Renal cortical epithelial cell (primary cell): ENCODE measurements at places on chromosomes 4 and X. TPM values are rescaled to one million over a fixed set of nuclear protein-coding genes. Genes with fewer than 3 reads are reported as not detected.

KLHL15 gene
- total RNA-seq: 7.3 and 15.1 TPM in 2 replicates

TSPAN7 gene
- 0.89 TPM in 1 of 2 replicates, not detected in the other for total RNA-seq

SPACA5B gene
- not detected in 2 replicates for total RNA-seq

SLC9A7 gene
- 18.1 and 43.9 TPM in 2 replicates for total RNA-seq

CENPE gene
- total RNA-seq: 2.8 and 5.2 TPM in 2 replicates

TLR10 gene
- not detected in 2 replicates for total RNA-seq

GRCh38 chr4:56940971-56941370 lies 33.3 kb downstream of the REST start:
- no peak for DNase-seq

DNA sequence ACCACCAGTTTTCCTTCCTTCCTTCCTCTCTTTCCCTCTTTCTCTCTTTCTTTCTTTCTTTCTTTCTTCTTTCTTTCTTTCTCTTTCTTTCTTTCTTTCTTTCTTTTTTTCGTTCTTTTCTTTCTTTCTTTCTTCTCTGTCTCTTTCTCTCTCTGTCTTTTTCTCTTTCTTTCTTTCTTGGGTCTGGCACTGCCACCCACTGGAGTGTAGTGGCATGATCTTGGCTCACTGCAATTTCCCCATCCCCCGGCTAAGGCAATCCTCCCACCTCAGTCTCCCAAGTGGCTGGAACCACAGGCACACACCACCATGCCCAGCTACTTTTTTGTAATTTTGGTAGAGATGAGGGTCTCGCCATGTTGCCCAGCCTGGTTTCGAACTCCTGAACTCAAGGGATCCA lies 51.6 kb upstream of the NHS start:
- no peak for DNase-seq

- no peak for DNase-seq
These were observed 51.0 kb downstream of the PPP2R2C start for GRCh38 chr4:6421397-6421796.

DNA sequence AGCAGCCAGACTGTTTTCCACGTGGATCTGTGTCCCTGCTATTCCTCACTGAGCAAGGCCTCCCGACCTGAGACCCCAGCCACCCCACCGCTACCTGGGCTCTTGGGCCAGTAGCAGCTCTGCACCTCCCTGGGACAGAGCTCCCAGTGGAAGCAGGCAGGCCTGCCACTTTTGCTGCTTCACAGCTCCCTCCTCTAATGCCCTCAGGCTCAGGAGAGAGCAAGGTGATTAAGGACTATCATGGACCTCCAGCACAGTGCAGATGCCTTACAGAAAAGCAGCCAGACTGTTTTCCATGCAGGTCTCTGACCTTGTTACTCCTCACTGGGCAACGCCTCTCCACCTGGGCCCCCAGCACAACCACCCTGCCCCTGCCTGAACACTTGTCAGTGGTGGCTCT lies 37.0 kb downstream of the AWAT2 start:
- no peak for DNase-seq

DNA sequence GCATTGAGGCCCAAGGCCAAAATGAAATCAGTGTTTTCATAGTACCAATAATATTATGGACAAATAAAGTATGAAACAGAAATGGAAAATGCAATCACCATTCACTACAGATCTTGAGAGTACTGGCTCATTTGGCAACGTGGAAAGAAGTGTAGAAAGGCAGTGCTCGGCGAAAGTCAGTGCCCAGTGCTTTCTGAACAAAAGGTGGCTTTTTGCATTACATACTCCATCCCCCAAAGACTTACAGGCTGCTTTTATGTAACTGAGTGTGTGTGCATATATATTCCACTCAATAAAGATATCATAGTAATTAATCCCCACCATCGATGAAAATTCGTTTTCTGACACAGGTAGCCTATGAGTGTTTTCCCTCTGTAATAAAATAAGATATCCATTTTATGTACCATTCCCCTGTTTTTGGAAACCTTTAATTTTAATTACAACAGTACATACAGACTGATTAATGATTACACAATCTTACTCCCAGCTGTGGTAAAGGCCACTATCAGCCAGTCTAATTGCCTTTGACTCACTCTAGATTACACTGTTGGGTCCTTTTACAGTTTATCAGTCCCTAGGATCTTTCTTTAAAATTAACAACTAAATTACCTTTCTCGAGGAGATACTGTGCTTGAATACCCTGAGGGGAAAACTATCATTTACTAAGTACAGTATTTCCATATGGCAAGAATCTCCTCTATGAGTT lies 65.9 kb downstream of the MAD2L1 start:
- peak; percentile 19 for DNase-seq

- no peak for DNase-seq
These were observed 953.9 kb upstream of the PCDH10 start for GRCh38 chr4:132195176-132195575.

DNA sequence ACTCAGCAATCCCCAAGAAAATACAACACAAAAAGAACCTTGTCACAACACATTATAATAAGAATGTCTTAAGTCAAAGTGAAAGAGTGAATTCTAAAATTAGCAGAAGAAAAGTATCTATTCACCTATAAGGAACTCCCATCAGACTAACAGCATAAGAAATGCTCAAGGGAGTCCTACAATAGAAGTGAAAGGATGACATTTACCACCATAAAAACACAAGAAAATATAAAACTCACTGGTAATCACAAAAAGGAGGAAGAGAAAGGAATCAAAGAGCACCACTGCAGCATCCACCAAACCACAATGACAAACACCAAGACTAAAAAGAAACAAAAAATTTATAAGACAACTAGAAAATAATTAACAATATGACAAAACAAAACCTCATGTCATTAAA lies 257.0 kb upstream of the AGTR2 start:
- DNase-seq: no peak

DNA sequence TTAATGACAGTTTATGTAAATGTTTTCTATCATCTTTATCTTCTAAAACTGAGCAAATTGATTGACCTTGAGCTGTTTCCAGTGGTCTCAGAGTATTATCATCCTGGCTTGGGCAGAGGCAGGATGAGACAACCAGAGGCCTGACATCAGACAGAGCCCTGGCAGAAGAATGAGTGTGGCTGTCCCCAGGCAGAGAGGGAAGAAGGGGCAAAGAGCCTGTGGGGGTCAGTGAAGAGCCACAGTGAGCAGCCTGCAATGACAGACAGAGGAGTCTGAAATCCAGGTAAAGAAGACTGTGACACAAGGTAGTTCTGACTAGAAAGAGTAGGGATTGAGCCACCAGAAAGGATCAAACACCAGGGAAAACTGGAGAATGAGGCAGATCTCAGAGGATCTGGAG lies 182.4 kb upstream of the ARSJ start:
- no peak for DNase-seq
